ENCODE measurements at places on chromosomes 2 and 18. TPM values are rescaled to one million over a fixed set of nuclear protein-coding genes. Genes with fewer than 3 reads are reported as not detected.

Gene TMEFF2
- 2.8 TPM for total RNA-seq

Gene ACTG2
- total RNA-seq: 4.1 TPM

Gene SERPINB8
- 7.4 TPM for total RNA-seq

Gene IL1RL2
- 2.3 TPM for total RNA-seq

Gene EDAR
- not detected for total RNA-seq

Gene FRZB
- 0.44 TPM for total RNA-seq

Gene MC5R
- total RNA-seq: not detected

Gene ATP8B1
- total RNA-seq: 83.7 TPM

Gene SERPINB4
- not detected for total RNA-seq

Gene CLEC4F
- not detected for total RNA-seq

Gene EPB41L5
- 14.3 TPM for total RNA-seq

Gene FEV
- total RNA-seq: under 0.01 TPM

Gene SLC23A3
- total RNA-seq: 1.2 TPM

Gene COL4A4
- 0.50 TPM for total RNA-seq

Gene PTH2R
- total RNA-seq: not detected

Gene GAD1
- total RNA-seq: 0.33 TPM

Gene NMUR1
- 0.17 TPM for total RNA-seq

Gene MYO5B
- not detected for total RNA-seq

Gene REG3G
- total RNA-seq: not detected

Gene ANKRD30B
- 0.50 TPM for total RNA-seq

Gene TMEM163
- not detected for total RNA-seq

Gene FAM161A
- 1.3 TPM for total RNA-seq

Gene LRP2
- total RNA-seq: not detected

Gene TFCP2L1
- total RNA-seq: not detected

Gene NCKAP5
- total RNA-seq: 3.5 TPM

Gene ZNF516
- 29.1 TPM for total RNA-seq

Gene ZNF24
- 19.7 TPM for total RNA-seq

Gene CXXC1
- 39.7 TPM for total RNA-seq

Gene OTOF
- total RNA-seq: not detected

Gene SCYGR6
- not detected for total RNA-seq

Gene CRYGD
- not detected for total RNA-seq

Gene MOCOS
- 5.5 TPM for total RNA-seq

Gene RNF149
- total RNA-seq: 52.9 TPM

Gene PPM1B
- 16.7 TPM for total RNA-seq

Gene HOXD3
- 0.29 TPM for total RNA-seq

Gene NEU2
- total RNA-seq: not detected

Gene RNF144A
- total RNA-seq: 2.0 TPM

Gene RSAD2
- 0.50 TPM for total RNA-seq

Measured in smooth muscle cell of trachea (primary cell).